ENCODE measurements at places on chromosomes 7 and 10.

- no peak for DNase-seq
These were observed 20.2 kb downstream of the PLPP4 start for GRCh38 chr10:120477021-120477742.

- DNase-seq = no peak
These were observed 3.5 kb downstream of the SH2D4B start for GRCh38 chr10:80540981-80541750.

- no peak for DNase-seq
These were observed 67.7 kb downstream of the TRIM24 start for GRCh38 chr7:138527746-138528223.

DNA sequence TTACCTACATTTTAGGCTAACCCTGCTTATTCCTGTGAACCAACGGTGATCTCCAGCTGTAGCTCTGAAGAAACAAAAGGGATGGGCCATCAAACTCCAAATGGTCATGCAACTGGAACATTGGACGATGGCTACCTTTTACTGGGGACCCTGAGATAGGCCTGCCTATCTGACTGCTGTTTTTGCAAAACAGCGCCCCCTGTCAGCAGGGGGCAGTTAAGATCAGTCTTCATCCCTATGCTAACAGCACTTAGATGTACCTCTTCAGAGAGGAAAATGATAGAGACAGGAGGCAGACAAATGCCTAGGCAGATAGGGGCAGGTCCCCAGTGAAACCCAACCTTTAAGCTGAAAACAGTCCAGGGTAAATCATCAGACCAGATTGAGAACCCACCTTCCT is 1085.4 kb upstream of the SORCS1 start:
- no peak for DNase-seq

- DNase-seq = no peak
These were observed 57.4 kb downstream of the INPP5A start for GRCh38 chr10:132595021-132595420.

GRCh38 chr7:143280160-143280559 is 4.6 kb upstream of the TMEM139 start:
- DNase-seq = no peak

GRCh38 chr10:133526957-133527588 is at the start of gene CYP2E1:
Gene CYP2E1 (plus strand): TSS chr10:133527363. CDS start chr10:133527396, 33 bp downstream.
- no peak for DNase-seq

DNA sequence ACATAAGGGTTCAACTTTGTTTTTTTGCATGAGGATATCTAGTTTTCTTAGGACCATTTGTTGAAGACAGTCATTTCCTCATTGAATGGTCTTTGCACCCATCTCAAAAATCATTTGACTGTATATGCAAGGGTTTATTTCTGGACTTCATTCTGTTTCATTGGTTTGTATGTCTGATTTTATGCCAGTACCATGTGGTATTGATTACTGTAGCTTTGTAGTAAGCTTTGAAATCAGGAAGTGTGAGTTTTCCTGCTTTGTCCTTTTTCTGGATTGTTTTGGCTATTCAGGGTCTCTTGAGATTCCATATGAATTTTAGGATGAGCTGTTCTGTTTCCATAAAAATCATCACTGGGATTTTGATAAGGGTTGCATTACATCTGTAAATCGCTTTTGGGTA is 63.9 kb downstream of the SND1 start:
- DNase-seq = no peak

DNA sequence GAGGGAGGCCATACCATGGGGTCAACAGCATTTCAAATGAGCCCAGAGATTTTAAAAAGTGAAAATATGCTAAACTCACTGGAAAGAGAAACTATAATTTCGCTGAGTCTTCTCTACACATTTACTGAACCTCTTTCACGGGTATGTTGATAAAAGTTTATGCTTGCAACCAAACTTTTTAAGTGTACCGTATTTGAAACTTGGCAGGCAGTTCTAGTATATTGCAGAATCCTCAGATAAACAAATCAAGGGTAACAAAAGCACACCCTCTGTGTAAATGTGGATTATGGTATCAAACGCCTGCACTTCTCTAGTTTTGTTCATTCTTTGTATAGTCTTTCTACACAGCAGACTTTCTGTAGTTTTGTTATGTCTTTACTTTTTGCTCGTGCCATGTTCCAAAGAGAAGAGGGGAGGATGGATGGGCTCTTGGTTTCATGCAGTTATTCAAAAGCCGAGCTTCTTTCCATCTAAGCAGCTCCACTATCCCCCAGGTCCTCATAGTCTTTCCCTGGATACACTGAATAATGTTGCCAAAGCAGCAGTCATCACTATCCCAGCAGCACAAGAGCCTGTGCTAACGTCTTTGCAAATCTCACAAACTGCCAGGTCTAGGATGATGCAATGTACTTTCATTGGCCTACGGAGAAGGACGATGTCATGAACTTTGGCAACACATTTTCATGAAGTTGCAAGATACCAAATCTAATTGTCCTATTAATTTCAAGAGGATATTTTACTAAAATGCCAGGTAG is 131.2 kb downstream of the MPP7 start:
- no peak for DNase-seq

- no peak for DNase-seq
These were observed 137.0 kb downstream of the RAPGEF5 start for GRCh38 chr7:22219739-22220493.

GRCh38 chr10:47346581-47347302 is 1.4 kb upstream of the RBP3 start:
- no peak for DNase-seq

GRCh38 chr10:98170249-98171117 is 36.0 kb downstream of the R3HCC1L start:
- DNase-seq = no peak

GRCh38 chr7:76310102-76310957 is 7.9 kb downstream of the HSPB1 start:
- no peak for DNase-seq

- no peak for DNase-seq
These were observed 104.1 kb downstream of the GPR85 start for GRCh38 chr7:112982441-112983063.

DNA sequence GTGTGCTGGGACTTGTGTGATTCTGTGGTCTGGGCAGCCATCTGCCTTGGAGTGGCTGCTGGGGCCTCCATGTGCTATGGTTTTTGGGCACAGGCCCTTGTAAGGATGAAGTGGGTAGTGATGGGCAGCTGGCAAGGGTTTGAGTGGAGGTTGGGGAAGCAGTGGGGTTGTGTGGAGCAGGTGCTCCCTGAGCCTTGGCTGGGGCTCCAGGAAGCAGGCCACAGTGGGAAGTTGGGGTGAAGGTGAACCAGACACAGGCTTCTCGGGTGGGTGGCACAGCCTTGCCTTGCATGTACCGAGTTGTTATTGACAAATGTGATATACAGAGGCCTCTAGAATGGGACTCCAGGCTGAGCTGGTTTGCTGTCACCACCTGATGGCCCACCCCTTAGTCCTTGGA is 82.3 kb downstream of the ADCY1 start:
- DNase-seq = no peak

DNA sequence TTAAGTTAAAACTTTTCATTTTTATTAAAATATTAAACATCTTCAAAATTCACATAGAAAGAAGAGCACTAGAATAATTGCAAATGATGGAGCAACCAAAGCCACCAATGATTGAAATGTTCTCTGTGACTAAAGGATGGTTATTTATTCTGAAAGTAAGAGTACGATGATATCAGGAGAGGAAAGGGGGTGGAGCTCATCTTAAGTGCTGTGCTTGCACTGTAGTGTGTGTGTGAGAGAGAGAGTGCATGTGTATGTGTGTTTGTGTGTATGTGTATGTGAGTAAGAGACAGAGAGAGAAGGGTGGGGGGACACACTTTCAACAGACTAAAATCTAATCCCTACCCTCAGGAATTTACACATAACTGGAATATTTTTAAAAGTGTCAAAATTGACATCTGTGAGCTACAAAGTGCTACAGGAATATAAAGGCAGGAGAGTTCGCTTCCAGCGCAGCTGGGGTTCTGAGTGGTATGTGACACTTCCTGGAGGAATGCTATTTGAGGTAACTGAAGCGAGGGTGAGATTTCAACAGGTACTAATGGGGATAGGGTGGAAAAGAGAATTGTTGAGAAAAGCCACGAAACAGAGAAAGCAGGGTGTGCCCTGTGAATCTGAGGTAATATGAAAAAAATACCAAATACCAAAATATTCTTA is 57.2 kb upstream of the SMNDC1 start:
- no peak for DNase-seq

- no peak for DNase-seq
These were observed 97.7 kb downstream of the CACNA2D1 start for GRCh38 chr7:82345886-82346285.

DNA sequence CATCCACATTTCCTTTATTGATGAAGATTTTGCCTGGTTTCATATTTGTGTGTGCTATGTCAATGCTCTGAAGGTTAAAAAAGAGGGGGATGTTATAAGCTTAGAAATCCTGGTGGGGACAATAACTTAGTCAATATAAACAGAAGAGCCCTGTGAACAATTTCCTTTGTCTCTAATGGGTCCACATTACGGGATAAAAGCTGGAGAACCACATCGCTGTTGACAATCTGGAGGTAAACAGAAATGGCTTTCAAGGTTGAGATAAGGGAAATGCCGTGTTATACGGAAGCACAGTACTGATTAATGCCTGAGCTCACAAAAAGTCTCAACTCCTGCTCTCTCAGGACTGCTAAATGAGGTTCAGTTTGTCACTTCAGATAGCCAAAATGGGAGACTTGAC is 16.8 kb downstream of the ASAH2 start:
- DNase-seq = no peak

DNA sequence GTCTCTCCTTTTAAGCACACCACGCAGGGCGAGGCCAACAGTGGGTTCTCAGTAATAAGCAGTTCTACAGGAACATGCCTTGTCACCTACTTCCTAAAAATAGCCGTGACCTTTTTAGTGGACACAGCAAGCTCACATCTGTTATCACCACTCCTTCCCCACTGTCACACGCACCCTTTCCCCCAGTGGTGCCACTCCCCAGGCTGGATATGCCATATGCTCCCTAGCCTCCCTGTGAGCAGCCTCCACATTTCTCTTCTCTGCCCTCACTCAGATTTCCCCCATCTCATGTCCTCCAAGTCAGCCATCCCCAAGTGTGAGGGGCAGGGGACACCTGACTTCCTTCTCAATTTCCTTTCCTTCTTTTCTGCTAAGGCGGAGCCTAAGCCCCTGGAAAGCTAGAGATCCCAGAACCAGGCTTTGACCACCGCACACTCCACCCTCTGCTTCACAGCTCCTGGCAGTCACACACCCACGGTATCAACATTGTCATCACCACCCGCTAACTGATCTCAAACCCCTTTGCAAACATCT is 3.7 kb downstream of the ANXA11 start:
- DNase-seq = no peak

DNA sequence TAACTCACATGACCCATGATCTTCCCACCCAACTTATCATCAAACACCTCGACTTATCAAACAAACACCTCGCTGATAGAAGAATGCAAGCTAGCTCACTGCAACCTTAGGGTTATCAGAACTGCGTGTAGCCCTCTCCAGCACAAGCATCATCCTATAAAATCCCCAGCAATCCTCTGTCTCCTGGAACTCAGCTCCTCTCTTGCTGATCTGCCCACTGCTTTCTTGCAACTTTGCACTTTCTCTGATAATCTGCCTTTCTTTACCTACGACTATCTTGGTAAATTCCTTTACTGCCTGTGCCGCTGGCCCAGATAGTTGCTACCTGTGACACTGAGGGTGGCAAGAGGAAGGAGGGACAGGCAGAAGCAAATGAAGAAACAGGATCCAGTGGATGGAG is 210.9 kb downstream of the ACTR3B start:
- no peak for DNase-seq

DNA sequence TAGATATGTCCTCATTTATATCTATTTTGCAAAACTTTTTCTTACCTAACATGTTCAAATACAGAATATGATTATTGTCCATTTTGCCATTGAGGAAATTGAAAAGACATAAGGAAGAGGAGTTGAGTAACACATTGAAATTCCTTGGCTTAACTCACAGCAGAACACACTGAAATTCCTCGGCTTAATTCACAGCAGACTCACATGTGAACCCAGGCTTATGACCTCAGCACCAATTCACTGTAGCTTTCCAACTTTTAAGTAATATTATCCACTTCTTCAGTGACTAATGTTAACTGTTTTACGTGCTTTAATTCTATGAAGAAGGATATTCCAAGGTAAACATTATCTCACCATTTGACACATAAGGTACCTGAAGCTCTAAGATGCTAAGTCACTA is 597.5 kb upstream of the PFKP start:
- no peak for DNase-seq

GRCh38 chr7:64559206-64559605 is 3.7 kb downstream of the ZNF680 start:
- no peak for DNase-seq

- DNase-seq = no peak
These were observed 39.0 kb downstream of the AKR1B1 start for GRCh38 chr7:134419875-134420274.

DNA sequence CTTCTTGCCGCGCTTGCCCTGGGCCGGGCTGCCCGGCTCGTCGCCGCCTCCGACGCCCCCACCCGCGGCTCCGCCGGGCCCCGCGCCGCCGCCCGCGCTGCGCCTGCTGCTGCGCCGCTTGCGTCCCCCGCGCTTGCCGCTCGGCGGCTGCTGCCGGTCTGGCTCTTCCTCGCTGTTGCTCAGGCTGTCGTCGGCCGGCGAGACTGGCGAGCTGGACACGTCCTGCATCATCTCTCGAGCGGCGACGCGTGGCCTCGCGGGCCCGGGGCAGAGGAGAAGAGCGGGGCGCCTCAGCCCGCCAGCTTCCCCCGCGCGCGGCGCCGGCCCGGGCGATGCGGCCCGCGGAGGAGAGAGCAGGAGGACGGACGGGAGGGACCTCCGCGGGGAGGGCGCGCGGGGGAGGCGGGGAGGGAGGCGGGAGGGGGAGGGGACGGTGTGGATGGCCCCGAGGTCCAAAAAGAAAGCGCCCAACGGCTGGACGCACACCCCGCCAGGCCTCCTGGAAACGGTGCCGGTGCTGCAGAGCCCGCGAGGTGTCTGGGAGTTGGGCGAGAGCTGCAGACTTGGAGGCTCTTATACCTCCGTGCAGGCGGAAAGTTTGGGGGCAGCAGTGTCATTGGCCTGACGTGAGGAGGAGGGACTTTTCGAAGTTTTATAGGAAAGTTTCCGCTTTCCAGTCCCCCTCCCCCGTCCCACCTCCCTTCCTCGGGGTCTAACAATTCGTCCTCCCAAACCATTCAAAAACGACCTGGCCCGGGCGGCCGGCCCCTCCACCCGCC is at the start of gene TWIST1:
TSS of gene TWIST1 (minus strand) at position 546 of the 779 bp plus-strand sequence. CDS start at position 231, 315 bp downstream.
- DNase-seq = no peak

- no peak for DNase-seq
These were observed 167.2 kb downstream of the PRKG1 start for GRCh38 chr10:51241461-51241860.

GRCh38 chr7:141654551-141654950 is 47.4 kb downstream of the DENND11 start:
- no peak for DNase-seq

- no peak for DNase-seq
These were observed 10.7 kb downstream of the HECTD2 start for GRCh38 chr10:91420868-91421267.

DNA sequence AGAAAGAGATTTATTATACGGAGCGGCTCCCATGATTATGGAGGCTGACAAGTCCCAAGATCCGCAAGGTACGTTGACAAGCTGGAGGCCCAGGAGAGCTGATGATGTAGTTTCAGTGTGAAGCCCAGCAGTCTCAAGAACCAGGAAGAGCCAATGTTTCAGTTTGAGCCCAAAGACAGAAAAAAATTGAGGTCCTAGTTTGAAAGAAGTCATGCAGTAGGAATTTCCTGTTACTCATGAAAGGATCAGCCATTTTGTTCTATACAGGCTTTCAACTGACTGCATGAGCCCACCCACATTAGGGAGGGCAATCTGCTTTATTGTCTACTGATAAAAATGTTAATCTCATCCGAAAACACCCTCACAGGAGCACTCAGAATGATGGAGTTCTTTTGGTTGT is 51.5 kb downstream of the CCDC71L start:
- DNase-seq = no peak

GRCh38 chr7:131249003-131249402 is 78.7 kb upstream of the MKLN1 start:
- no peak for DNase-seq

All from activated naive CD8-positive, alpha-beta T cell treated with anti-CD3 and anti-CD28 coated beads, Interleukin-2, amount 50 U/mL, for 16 hours (primary cell).